ENCODE measurements at places on chromosomes 7 and 10. TPM values are rescaled to one million over a fixed set of nuclear protein-coding genes. Genes with fewer than 3 reads are reported as not detected.
A peak's percentile ranks its signal among the peaks of the same experiment; 100 is the strongest.

- DNase-seq = no peak
These were observed 226.0 kb downstream of the CELF2 start for GRCh38 chr10:11243425-11244222.

- DNase-seq = no peak
These were observed 154.9 kb upstream of the C7orf33 start for GRCh38 chr7:148435715-148436114.

- no peak for DNase-seq
These were observed 190.8 kb downstream of the POU6F2 start for GRCh38 chr7:39168403-39169098.

DNA sequence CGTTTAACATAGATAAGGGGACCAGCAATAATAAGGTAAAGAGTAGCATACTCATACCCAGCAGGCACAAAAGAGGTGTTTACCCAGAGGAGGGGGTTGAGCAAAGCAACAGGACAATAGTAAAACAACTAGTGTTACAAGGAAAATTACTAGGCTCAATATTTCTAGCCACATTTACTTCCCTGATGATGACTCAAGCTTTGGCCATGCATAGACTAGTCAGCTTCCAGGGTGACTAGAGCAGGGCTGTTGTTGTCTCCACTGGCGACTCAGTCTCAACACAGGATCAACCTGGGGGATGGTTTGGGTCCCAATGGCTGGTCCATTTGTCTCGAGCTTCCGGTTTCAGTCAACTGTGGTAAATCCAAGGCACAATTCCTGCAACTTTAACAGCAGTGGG, 217.7 kb upstream of the KCND2 start:
- DNase-seq = no peak

DNA sequence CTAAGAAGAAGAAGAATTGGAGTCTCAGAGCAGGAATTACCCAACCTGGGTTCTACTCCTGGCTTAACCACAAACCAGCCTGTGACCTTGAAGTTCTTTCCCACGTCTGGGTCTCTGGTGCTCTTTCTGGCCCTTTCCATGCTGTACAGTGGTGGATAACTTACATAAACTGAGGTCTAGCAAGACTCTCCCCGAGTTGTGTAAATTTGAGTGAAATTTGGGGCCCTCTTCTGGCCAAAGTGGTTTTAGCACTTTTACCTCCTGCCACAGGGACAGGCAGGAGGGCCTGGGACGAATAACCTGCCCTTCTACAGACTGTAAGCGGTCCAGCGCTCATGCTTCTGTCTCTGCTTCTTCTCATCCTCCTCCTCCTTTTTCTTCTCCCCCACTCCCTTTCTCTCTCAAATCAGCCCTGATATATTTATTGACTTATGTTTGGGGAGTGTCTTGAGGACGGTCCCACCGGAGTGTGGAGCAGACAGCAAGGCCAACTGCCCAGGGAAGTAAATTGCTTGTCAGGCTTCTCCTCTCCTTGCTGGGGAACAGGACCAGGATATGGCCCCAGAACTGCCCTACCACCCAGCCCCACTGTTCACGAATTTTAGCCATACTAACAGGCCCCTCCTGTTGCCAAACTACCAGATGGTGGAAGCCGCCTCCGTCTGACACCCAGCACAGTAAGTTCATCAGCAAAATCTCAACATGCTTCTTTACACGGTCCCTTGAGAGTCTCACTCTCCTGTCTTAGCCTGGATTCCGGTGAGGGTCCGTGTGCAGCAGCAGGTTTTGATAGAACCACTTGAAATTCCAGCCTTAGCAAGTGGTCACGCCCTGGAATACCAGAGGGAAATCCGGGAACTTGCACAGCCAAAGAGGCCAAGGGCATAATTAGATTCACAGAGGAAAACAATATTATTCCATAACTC, 4.0 kb upstream of the SH3PXD2A start:
- DNase-seq = no peak

Gene RBP3
- total RNA-seq = not detected

DNA sequence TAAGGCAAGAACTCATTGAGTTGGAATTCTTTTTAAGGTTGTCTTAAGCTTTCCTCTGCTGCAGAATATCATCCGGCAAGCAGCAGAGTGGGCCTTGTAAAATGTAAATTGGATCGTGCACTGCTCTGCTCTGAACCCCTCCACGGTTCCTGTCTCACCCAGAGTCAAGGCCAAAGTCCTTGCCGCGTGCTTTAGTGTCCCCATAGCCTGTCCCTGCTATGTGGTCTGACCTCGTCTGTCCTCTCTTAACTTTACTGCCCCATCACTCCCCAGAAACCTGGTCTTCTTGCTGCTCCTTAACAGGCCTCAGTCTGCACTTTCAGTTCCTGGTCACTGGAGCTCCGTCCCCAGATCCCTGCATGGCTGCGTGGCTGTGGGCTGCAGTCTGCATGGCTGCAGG, 121.6 kb upstream of the SDK1 start:
- DNase-seq = no peak

Gene SYT15B
- total RNA-seq = 0.89 TPM

Gene MARVELD1
- 6.4 TPM for total RNA-seq

DNA sequence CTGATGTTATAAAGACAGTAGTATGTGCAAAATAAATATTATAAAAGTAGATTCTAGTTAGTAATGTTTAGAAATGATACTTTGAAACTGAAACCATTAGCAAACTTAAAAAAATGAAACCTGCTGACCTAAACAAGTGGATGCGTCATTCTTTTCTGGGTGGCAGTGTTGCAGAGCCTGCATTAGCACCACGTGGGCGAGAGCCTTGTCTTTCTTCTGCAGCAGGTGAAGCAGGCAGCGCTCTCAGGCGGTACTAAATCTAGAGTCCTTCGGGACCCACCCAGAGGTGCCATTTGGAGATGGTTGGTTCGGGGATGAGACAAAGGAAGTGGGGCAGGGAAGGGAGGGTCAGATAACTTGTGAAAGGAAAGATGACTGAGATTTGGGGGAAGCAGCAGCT, 759.1 kb upstream of the IGFBP3 start:
- no peak for DNase-seq

Gene TEX36
- not detected for total RNA-seq

Gene GJC3
- 0.19 TPM for total RNA-seq

DNA sequence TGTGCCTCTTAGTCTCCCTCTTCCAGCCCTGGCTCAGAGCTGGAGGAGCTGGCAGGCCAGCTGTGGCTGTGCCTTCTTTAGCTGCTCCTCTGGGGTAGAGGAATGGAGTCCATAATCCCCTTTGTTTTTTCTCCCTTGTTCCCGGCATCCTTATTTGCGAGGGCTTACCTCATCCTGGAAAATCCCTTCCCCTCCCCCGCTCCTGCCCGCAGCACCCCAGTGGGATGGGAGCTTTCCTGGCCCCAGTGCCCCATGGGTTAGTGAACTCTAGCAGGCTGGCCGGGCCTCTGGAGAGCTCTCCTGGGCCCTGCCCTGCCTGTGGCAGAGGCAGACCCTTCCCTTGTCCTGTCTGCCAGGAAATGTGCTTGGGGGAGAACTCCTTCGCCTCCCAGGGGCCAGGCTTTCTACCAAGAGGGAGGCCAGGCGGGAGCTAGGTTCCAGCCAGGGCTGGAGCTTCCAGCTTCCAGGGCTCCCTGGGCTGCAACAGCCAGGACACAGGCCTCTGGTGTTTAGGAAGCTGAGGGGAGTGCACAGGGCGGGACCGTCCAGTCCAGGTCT, 16.5 kb upstream of the TRIM8 start:
- DNase-seq = peak; percentile 65

DNA sequence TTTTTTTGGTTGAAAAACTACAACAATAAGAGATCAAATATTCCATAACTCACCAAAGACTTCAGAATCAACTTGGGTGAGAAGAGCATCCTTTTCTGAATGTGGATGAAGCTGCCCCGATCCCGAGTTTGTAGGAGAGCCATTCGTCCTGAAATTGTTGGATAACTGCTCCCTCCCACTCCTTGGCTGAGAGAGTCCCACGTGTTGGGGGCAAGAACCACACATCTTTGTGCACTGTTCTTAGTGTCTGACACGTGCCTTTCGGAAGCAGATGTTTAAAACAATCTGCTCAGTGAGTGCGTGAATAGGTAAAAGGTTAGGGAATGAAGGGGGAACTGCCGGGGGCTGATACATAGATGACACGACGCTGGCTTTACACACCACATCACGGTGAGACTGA, 575.7 kb downstream of the PTPRN2 start:
- DNase-seq = no peak

DNA sequence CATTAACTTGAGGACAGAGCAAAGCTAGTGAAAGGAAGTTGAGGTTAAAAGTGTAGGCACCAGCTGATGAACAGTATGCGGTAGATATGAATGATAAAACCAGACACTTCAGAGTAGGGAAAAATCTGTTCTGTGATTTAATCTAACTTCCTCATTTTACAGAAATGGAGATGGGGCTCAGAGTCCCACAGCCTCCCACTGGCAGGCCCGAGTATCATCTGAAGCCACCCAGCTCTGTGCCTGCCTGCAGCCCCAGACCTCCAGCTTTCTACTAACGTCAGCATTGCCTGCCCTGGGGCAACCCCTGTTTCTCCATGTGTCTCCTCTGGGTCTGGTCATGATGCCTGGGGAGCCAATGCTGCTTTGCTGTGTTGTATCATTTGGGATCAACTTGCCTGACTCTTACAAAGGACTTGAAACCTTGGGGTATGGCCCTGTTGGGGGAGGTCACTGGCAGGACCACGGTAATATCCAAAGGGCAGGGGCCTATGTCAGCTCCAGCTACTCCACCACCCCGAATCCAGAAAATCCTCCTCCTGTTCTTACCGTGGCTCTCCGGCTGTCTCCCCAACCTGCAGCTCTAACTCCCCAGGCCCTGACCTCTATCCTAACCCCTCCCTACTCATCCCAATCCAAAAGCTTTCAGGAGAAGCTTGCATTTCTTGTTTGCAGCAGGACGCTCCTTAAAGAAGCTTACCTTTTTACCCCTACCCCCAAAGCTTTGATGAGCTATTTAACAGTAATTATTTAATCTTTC, 56.2 kb upstream of the NPY start:
- no peak for DNase-seq

Gene KCP
- 0.11 TPM for total RNA-seq

Gene HEPACAM2
- total RNA-seq = not detected

DNA sequence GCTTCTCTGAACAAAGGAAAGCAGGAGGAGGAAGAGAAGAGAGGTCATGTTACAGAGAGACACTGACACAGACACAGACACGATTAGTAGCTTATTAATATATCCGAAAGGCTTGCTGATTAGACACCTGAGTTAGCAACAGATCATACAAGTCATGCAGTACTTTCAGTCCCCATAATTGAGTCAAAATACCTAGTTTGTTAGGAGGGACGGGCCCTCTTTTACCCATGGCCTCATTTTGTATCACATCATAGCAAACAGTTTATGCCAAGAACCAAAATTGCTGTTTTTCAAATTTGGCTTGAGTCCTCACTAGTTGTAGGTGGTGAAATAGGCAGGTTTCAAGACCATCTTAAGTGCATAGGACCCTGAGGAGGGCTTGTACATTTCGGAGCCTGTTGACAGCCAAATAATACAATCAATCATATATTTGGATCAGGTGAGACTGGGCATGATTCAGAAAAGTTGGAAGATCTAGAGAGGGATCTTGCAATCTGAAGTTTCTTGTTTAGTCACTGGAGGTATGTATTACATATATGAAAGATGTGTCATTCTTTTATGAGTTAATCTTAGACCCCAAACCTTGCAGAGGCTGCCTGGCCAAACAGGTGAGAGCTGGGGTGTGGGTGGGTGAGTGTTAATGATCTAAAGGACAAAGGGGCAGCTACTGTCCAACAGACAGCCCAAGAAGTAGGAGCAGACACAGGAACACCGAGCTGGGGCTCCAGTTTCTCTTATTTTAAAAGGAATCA, 65.4 kb downstream of the PRPF18 start:
- DNase-seq = no peak

Gene ANXA8L1
- total RNA-seq = 0.81 TPM

DNA sequence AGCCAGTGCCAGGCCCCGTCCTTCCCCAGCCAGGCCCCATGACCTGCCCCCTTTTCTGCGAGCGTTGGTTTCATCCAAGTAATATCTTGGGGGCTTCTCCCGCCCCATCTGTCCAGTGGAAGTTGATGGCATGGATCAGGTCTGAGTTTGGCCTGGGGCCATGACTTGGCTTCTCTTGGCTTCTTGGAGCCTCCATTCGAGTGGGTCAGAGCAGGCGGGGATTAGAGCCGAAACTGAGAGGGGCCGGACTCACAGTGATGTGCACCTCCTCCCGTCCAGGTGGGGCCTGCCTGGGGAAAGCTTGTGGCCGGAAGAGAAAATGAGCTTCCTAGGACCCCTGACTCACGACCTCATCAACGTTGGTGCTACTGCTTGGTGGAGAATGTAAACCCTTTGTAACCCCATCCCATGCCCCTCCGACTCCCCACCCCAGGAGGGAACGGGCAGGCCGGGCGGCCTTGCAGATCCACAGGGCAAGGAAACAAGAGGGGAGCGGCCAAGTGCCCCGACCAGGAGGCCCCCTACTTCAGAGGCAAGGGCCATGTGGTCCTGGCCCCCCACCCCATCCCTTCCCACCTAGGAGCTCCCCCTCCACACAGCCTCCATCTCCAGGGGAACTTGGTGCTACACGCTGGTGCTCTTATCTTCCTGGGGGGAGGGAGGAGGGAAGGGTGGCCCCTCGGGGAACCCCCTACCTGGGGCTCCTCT, 15.1 kb upstream of the LIMK1 start:
- DNase-seq = no peak

Gene PHKG1
- 31.3 TPM for total RNA-seq

- peak; percentile 77 for DNase-seq
These were observed 201.4 kb downstream of the PTEN start for GRCh38 chr10:88064608-88065382.

DNA sequence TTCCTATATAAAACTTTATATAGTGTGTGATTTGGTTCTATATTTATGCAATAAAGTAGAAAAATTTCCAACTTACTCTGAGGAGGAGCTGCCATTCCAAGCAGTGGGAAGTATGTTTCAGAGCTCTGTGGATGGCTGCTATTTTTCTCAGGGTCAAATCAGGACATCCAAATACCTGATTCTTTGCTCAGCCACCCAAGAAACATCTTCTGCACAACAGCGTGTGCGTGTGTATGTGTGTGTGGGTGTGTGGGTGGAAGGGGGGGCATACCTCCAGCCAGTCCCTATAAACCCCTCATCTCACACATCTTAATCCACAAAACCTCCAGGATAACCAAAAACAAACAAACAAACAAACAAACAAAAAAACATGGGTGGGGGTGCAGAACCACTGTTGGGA, 66.3 kb upstream of the EMX2 start:
- DNase-seq = no peak

GRCh38 chr7:77351539-77352004, 64.6 kb downstream of the GSAP start:
- no peak for DNase-seq

DNA sequence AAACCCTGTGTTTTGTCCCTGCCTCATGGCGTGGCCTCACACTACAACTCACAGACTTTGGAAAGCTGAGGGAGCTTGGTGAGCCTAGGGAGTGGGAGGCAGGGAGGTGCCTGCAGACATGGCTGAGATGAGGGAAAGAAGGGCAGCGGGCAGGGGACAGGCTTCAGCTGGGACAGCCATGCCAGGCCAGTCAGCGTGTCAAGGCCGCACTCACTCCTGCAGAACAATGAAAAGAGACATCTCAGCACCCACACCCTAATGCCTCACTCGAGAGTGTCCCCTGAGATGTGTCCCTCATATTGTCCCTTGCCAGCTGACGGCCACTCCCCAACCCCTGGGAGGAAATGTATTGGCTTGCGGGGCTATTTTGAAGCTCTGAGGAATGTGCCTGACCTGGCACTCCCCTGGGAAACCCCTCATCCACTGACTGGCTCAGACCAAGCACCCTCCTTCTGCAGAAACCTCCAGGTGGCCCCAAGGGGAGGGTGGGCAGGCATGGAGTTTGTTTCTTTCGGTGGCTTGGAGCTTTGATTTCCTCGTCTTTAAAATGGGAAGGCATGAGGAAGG, 31.6 kb downstream of the SH3PXD2A start:
- no peak for DNase-seq
